GM23338 (cell line): ENCODE measurements at places on chromosomes 6 and 20.

DNA sequence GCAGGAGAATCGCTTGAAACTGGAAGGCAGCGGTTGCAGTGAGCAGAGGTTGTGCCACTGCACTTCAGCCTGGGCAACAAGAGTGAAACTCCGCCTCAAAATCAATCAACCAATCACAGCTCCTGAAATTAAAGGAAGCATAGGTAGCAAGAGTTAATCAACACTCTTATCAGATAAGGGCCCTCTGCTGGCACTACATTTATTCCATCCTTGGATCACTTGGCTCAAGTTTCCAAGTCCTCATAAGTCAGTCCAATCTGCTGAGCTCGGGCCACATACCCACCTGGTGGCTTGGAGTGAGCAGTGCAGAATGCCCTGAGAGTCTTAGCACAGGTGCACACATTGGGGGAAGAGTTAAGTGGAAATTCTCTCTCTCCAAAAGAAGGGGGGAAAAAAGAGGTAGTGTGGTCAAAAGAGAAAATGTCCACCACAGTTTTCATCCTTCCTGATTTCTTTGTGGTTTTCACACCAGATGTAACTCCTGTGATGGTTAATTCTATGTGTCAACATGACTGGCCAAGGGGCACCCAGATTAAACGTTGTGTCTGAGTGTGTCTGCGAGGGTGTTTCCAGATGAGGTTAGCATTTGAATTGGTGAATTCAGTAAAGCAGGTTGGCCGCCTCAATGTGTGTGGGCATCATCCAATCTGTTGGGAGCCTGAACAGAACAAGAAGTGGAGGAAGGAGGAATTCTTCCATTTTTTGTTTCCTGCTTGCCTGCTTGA is 14.2 kb upstream of the FAM8A1 start:
- H3K4me1 ChIP-seq, result no peaks in the 10 kb centered on the region
- peak; percentile 81 for DNase-seq
- no peak overlapping the region for H3K27ac ChIP-seq
- no peaks in the 10 kb centered on the region for H3K36me3 ChIP-seq
- no peak overlapping the region for H3K4me3 ChIP-seq
- H3K27me3 ChIP-seq, result peaks cover 7% of the 10 kb centered on the region; the same call in 1 of the 2 replicates

DNA sequence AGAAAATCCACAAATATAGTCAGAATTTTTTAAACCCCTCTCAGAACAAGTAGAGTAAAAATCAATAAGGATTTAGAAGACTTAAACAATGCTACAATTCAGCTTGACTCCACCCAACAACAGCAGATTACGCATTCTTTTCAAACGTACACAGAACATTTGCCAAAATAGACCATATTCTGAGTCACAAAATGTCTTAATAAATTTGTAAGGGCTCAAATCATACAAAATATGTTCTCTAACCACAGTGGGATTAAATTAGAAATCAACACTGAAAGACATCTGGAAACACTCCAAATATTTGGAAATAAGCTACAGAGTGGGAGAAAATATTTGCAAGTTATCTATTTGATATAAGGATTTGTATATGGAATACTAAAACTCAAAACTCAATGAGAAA is 164.2 kb upstream of the AKAP12 start:
- H3K27me3 ChIP-seq, result no peaks in the 10 kb centered on the region
- no peaks in the 10 kb centered on the region for H3K36me3 ChIP-seq
- no peak for DNase-seq
- H3K27ac ChIP-seq, result no peak overlapping the region

GRCh38 chr6:5034736-5035135 is 30.9 kb upstream of the RPP40 start:
- H3K27me3 ChIP-seq, result no peaks in the 10 kb centered on the region
- H3K36me3 ChIP-seq, result no peaks in the 10 kb centered on the region
- no peak overlapping the region for H3K27ac ChIP-seq
- peaks cover 22% of the 10 kb centered on the region for H3K4me1 ChIP-seq

DNA sequence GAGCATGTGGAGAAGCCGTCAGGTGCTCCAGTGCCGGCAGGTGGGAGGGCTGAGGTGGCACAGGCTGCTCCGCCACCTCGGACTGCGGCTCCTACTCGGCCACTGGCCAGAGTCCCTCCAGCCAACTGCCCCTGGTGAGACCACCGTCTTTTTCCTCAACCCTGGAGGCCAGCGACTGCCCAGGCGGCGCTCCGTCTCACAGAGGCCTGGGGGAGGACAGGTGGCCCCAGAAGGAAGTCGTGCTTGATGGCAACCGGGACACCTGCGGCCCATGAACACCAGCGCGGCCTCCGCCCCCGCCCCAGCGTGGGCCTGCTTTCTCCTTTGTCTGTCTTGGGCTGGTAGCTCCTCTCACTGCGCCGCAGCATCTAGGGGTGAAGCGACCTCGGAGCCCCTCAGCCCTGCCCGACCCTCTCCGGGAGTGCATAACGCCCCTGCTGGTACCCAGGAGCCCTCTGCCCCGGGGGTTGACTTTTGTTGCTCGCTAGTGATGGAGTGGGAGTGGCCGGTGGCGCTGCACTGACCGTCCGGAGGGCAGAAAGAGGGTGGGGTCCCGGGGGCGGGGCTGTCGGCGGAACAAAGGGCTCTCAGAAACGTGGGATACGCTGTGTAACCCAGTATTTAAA is 706 bp upstream of the TUBB2B start:
- peak overlapping the region; percentile 79; the same call in 1 of the 2 replicates for H3K27ac ChIP-seq
- peaks cover 33% of the 10 kb centered on the region for H3K27me3 ChIP-seq
- H3K36me3 ChIP-seq, result peaks cover 6% of the 10 kb centered on the region
- DNase-seq, result peak; percentile 88
- H3K4me3 ChIP-seq, result peak overlapping the region; percentile 93

DNA sequence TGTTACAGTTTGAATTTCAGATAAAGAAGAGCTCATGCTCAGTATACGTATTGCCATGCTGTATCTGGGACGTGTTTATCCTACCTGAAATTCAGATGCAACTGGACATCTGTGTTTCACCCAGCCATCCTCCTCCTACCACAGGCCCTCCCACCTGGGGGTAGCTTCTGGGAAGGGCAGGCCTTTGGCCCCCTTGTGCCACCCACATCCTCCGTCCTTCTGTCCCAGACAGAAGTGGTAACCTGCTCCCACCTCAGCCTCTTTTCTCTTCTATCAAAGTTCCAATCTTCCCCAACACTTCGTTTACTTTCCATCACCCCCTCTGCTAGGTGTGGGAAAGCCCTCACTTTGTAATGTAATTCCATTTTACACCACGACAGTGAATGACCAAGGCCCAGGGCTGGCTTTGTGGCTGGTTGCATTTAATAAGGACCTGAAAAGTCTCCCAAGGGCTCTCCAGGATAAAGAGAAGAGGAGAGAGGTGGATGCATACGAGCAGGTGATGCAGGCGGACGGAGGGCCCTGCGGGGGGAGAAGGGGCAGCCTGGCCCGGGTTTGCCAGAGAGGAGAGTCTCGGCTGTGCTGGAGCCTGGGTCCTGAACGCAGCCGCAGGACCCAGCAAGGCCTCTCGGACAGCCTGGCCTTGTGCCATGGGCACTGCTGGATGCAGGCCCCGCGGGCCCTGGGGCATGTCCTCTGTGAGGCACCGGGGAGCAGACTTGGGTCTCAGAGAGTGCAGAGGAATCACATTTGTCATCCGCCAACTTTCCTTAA is 98.4 kb downstream of the PSMB1 start:
- no peak overlapping the region for H3K4me3 ChIP-seq
- DNase-seq, result no peak
- no peak overlapping the region for H3K27ac ChIP-seq

DNA sequence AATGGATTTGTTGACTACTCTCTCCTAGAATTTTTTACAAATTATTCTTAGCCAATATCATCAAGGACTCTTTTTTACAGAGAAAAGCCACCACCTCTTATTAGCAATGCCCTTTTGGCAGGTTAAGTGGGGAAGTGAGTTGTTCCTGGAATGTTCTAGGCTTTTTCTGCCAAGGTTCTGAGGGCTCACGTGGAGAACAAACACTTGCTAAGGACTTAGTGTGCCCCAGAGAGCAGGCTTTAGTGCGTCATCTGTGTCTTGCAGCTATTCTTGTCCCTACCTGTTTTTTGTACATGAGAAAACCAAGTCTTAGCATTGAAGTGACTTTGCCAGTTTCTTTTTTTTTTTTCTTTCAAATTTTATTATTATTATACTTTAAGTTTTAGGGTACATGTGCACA is 33.5 kb downstream of the CFAP61 start:
- no peaks in the 10 kb centered on the region for H3K27me3 ChIP-seq
- DNase-seq, result no peak
- no peak overlapping the region for H3K27ac ChIP-seq
- no peaks in the 10 kb centered on the region for H3K4me1 ChIP-seq

GRCh38 chr20:478949-479429 is 16.7 kb upstream of the TBC1D20 start:
- no peak overlapping the region for H3K27ac ChIP-seq
- peaks cover 36% of the 10 kb centered on the region for H3K36me3 ChIP-seq
- DNase-seq, result peak; percentile 83
- no peaks in the 10 kb centered on the region for H3K27me3 ChIP-seq

DNA sequence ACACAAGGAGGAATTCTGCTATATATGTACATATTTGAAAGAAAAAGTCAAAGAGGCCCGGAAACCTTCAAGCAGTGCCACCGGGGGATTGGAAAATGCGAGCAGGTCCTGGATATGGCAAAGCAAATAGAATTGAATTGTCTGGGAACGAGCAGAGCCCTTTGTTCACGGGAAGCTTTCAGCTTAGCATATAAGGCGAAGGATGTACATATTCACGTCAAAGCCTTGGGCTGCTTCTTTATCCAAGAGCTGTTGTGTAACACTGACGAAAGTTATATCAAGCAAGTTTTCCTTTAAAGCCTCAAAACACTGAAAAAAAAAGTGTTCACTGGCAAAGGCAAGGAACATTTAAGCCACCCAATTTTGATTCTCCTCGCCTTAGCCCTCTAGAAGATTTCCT is 171.0 kb downstream of the GPX5 start:
- peak overlapping the region; percentile 94 for H3K4me3 ChIP-seq
- H3K4me1 ChIP-seq, result peaks cover 20% of the 10 kb centered on the region
- H3K36me3 ChIP-seq, result no peaks in the 10 kb centered on the region
- DNase-seq, result no peak
- peaks cover 64% of the 10 kb centered on the region for H3K27me3 ChIP-seq
- H3K27ac ChIP-seq, result no peak overlapping the region
